ENCODE measurements at places on chromosomes 1 and 21.

GRCh38 chr1:16478091-16478490 is 36.0 kb downstream of the RNU1-1 start:
- no peak for DNase-seq

DNA sequence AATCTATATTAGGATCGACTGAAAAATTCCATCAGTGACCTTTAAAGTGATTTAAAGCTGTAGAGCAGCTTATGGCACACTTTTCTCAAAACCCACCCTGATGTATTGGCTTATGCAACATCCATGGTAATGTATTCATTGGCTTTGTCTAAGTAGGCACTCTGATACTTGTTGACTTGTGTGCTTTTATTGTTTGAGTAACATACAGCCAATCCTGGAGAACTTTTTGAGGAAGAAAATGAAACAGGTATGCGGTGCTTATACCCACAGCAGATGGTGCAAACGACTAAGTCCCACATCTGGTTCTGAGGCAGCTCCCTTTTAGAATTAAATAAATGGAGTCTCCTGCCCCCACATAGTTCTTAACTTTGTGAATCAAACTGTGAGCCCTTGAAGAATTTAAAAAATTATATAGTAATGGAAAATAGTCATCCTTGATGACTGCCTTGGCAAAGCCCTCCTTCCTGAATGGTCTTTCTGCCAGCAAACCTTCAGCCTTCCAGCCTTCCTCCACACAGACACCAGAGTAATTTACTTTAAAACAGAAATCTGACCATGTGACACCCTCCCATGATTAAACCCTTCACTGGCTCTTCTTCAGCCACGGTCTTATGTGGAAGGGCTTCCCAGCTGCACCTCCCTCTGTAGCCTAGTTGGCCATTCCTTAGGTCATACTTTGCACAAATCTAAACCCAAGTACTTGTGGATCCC is 116.0 kb downstream of the BCAR3 start:
- DNase-seq = no peak

DNA sequence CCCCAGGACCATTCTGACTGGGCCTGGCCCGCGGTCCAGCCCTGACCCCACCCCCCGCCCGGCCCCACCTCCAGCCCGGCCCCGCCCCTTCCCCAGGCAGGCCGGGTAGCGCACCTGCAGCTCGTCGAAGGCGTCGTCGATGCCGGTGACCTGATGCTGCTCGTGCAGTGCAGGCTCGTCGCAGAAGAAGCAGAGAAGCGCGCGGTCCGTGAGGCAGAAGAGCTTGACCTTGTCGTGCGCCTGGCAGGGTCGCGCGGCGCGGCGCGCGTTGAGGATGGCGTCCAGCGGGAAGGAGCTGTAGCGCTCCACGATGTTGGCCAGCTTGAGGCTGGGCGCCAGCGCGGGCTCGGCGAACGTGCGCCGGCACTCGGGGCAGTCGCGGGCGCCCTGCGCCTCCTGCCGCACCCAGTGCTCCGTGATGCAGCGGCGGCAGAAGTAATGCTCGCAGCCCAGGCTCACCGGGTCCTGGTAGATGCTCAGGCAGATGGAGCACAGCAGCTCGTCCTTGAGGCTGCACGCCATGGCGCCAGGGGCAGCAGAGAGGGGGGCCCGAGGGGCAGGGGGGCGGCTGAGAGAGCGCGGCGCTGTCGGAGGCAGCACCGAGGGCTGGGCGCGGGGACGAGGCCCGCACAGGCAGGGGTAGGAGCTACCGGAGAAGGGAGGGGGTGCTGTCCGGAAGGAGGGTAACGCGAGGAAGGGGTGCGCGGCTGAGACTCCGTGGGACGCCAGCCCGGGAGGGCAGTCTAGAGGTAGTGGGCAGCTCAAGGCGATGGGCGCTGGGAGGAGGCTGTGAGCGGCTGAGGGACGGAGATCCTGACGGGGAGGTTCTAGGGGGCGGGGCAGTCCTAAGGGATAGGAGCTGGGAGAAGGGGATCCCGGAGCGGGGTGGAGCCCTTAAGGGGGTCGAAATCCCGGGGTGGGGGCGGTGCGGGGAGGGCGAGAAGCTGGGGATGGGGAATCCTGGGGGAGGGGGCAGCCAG is 642 bp downstream of the TRIM62 start:
- peak; percentile 46 for DNase-seq

DNA sequence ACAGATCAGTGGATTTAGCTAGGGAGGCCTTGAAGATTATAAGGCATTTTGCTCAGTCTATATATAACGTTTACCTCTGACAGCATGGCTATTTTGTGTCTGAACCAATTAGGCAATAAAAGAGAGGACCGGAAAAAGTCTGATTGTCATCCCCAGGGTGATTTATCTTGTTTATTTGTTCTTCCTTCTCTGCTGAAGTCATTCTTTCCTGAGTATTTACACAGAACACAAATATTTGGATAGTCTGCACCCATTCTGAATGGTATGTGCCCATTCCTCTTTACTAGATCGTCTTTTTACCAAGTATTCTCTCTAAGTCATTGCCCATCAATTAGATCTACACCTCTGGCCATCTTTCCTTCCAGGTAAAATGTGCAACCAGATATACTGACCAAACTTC is 1602.9 kb downstream of the KCNT2 start:
- DNase-seq = no peak

Measured in hypothalamus (tissue), 51 donors.